ENCODE measurements at places on chromosomes 7 and 10.

DNA sequence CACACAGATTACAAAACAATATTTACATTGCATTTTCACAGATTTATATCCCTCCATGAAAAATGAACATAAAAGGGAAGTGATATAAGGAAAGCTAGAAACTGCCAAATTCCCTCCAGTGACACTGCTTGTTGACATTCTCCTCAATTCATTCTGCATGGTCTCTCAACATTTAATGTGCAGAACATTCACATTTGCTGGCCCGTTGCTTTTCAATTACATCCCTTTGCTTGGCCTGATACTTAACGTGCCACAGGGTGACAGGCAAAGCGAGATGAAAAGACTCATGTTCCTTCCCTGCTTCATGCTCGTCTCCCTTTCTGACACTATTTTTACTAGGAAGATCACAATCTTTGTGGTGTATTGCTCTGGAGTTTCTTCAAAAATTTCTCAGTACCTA is 1019.7 kb upstream of the LRRN3 start:
- no peak for DNase-seq

DNA sequence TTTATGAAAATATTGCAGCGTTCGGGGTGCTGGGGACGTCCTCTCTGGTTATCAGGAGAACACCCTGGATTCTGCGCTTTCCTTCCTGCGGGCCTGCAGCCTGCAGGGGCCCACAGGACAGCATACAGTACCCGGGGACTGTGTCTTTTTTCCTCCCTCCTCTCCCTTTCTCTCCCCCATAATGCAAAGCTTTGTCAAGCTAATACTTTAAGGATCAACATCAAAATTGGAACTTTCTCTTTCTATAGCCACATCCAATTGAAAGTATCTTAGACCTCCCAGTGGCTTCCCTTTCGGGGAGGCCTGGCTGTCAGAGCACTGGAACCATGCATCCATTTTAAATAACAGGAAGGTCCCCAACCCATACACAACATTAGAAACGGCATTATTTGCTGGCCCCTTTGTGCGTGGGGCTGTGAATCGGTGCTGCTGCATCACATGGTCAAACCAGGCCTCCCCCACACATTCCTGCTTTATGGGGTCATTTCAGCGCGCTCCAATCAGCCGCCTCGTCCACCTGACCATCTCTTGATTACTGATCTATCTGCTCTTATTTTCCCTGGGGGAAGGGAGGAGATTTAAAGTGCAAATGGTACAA is 505.1 kb downstream of the DNAJB6 start:
- DNase-seq: no peak

- DNase-seq: no peak
Measured at GRCh38 chr10:28411648-28412047, 108.8 kb upstream of the MPP7 start.

DNA sequence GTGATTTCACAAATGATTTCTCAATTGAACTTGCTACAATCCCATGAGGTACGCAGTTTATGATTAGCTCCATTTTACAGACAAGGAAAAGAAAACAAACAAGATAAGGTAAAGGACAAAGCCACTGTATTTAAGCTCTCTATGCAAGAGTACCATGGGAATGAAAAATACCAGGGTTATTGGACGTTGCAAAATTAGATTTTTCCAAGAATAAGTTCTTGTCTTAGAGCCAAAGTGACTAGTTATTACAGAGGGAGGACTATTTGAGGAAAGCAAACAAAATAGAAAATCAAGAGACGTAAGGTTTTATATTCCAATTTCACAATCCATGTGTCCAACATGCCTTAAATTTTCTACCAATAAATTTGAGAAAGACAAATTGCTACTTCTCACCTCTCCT is 97.9 kb upstream of the PTN start:
- DNase-seq: no peak

Data from KBM-7 (cell line).